ENCODE measurements at places on chromosomes 11 and 22.

- DNase-seq = no peak
Observed at GRCh38 chr22:50599816-50600455, 657 bp upstream of the MAPK8IP2 start.

- no peak for DNase-seq
Observed at GRCh38 chr11:16924826-16925560, 89.2 kb downstream of the PLEKHA7 start.

- no peak for DNase-seq
Observed at GRCh38 chr11:119853581-119854360, 124.8 kb upstream of the NECTIN1 start.

- DNase-seq = no peak
Observed at GRCh38 chr11:61080526-61080925, 21.8 kb upstream of the CD5 start.

- DNase-seq = no peak
Observed at GRCh38 chr11:126423154-126423553, 67.7 kb downstream of the ST3GAL4 start.

DNA sequence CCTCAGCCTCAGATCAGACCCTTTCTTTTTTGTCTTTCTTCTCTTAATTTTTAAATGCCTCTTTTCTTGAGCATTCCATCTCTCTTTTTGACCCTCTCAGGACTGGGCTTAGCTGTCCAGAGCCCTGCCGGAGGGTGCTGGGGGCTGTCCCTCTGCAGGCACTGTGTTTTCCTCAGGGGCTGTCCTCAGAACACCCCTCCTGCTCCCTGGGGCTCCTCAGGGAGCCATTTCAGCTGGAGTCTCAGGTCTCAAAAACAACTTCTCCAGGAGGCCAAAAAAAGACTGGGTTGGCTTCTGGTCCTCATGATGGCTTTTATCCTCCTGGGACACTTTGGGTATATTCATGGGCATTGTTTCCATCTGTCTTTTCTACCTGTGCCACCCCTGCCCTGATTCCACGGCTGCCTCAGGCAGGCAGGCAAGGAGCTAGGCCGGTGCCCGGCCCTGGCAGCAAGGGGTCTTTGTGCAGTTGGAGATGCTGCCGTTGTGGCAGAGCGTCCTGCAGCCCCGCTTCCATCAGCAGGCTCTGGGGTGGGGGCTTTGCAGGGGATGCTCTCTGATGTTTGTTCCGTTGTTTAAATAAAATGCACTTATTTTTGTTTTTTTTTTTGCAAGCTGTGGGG, 85.1 kb downstream of the CEP164 start:
- no peak for DNase-seq

GRCh38 chr11:63560506-63561180, 2.5 kb downstream of the PLAAT2 start:
- DNase-seq = no peak

GRCh38 chr11:126461996-126462395, 106.5 kb downstream of the ST3GAL4 start:
- no peak for DNase-seq

DNA sequence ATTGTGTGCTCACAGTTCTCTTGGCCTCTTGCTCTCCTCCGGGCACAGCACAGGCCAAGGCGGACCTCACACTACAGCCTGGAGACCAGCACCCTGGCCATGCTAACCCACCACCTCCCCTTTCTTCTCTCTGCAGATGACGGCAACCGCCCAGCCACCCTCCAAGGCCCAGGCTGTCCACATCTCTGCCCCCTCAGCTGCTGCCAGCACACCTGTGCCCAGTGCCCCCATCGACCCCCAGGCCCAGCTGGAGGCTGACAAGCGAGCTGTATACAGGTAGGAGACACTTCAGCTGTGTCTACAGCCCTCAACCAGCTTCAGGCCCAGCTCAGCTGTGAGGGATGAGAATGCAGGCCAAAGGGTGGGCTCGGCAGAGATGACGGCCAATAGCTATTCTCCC, 128.4 kb downstream of the FEZ1 start:
- no peak for DNase-seq

DNA sequence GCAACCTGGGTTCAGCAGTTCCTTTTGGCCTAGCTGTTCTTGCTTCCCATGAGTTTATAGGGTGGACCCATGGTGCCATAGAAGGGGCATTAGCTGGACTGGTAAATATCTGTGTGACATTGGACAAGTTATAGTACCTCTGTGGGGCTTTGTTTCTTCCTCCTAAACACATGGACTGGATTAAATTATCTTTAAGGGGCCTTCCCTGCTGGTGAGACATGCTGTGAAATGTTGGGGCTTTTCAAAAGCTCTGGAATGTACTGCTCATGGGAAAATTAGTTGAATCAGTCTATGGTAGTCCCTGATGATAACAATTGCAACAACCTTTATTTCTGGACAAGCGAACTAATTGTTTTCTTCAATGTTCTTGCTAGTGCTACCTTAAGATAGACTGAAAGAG, 276.2 kb downstream of the BLID start:
- DNase-seq = no peak

GRCh38 chr11:75149766-75150465, 991 bp upstream of the SLCO2B1 start:
- DNase-seq = no peak

Measured in thoracic aorta (tissue), 2 donors.